ENCODE measurements at places on chromosomes 5 and 9. TPM values are rescaled to one million over a fixed set of nuclear protein-coding genes. Genes with fewer than 3 reads are reported as not detected.

Gene ADAMTS12
- polyA plus RNA-seq: 27.3 TPM

Gene RETREG1
- polyA plus RNA-seq: not detected

Gene MEGF9
- 3.0 TPM for polyA plus RNA-seq

Gene ACOT12
- not detected for polyA plus RNA-seq

- DNase-seq: no peak
Measured at GRCh38 chr9:108579757-108580439, 275.9 kb downstream of the ACTL7B start.

- DNase-seq: peak; percentile 45
Measured at GRCh38 chr9:70255486-70255885, 3.3 kb upstream of the SMC5 start.

DNA sequence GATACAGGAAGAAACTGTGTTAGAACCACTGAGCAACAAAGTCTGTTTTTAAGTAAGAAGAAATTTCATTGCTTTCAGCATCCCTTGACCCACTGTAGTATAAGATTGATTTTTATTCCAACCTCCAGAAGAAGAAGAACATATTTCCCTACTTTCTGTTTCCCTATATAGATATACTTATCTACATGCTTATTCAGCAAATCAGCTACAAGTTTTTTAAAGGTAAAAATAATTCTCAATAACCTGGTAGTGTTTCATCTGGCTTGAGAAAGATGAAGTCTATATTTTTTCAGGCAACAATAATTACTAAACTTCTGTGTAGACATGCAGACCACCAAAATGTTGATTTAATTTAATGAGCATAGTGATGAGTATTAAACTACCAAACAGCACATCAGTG is 201.0 kb downstream of the OSTF1 start:
- no peak for DNase-seq

GRCh38 chr5:76682387-76682786 is 33.5 kb upstream of the F2R start:
- DNase-seq: peak; percentile 37

DNA sequence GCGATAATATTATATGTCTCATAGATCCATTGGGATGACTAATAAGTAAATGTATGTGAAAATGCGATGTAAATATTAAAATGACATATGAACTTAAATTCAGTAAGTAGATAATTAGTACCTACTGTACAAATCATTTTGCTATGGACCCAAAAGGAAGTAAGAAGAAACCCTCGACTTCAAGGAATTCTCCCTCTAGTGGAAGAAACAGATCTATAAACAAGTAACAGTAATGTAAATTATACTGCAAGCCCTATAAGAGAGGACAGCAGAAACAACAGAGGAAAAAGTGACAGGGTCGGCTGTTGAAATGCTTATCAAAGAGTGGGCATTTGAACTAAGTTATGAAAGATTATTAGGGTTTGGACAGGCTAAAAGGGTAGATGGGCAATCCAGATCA is 320.3 kb downstream of the DMAC1 start:
- DNase-seq: peak; percentile 13

GRCh38 chr9:91146391-91147019 is 215.2 kb downstream of the AUH start:
- no peak for DNase-seq

DNA sequence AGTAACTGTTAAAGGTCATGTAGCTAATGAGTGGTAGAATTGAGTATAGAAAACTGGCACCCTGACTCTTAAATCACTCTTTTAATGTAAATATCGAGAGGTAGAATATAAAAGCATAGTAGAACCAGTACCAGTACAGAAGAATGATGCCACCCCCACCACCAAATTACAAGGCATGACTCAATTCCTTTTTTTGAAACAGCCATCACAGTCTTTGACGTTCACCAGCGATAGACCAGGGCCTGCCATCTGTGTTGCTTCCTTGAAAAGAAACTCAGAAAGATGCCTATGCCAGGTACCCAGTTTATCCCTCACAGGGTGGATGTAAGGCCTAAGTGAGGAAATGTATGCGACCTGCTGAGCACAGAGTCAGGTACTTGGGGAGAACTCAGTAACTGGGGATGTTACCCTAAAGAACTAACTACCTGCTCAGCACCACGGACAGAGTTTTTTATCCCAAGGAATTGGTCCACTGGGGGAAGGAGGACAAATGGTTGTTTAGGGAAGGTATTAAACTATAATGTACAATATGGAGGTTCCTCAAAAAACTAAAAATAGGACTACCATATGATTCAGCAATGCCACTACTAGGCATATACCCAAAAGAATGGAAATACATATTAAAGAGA is 116.5 kb downstream of the BRINP1 start:
- no peak for DNase-seq

GRCh38 chr5:58767104-58767503 is 184.2 kb downstream of the RAB3C start:
- no peak for DNase-seq

DNA sequence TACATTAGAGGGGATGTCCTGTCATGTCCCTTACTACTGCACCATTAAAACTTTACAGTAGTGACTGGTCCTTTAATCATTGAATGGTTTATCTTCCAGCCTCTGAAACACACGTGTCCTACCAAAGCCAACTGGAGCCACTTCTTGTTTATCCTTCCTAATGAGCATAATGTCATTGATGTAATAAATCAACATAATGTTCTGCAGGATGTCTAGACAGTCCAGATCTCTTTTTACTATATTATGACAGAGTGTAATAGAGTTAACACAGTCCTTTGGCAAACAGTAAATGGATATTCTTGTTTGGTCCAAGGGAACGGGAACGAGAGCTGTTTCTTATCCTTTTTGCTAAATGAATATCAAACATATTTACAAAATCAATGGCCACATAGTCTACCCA is 88.1 kb upstream of the PTPRD start:
- no peak for DNase-seq

DNA sequence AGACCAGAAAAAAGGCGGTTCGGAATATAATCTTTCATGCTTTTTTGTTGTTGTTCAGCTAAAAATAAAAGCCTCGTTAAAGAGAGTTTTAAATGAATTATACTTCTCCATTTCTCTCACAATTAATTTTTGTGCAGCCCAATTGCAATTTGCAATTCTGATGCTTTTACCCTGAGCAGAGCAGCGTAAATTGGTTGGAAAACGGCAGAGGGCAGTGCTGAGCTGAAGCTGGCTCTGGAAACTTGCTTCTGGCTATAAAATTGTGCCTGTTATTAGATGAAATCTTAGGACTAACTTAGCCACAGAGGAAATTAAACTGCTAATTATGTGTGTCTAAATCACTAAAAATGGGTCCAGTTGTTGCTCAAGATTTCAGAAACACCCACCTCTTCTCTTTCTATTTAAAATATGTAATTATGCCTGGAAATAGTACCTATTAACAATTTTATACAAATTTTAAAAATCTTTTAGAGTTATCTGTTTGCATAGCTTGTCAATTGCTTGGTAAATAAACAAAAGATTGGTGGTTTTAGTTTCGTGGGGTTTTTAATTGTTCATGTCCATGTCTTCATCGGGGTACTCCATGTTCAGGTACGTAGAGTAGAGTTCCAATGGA is 441.8 kb upstream of the TLE4 start:
- peak; percentile 67 for DNase-seq

DNA sequence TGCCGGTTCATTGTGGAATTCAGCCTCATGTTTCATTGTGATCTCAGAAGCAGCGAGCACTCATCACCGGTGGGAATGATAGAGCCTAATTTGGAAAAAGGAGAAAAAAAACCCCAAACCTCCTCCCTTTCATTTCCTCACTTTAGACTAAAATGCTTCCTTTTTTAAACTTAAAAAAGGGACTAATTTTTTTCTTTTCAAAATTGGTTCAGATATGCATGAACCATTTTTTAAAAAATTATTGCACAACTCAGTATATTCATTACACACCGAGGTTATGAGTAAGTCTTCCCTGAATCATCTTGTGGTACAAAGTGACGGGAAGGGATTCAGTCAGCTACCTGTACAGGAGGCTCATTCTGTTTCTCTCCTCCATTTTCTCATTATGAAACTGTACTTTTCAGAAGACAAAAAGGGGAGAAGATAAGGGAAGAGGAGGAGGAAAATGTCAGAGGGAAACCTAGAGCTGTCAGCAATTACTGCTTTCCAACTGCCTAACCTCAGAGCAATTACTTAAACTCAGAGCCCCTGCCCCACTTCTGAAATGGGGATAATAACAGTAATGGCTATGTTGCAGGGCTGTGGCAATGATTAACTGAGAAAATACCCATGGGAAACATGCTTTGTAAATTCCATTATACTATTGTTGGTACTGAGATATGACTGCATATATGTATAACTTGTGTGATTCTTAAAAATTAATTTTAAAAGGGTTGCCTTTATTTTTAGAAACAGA is 24.0 kb downstream of the GALNT10 start:
- DNase-seq: peak; percentile 80

DNA sequence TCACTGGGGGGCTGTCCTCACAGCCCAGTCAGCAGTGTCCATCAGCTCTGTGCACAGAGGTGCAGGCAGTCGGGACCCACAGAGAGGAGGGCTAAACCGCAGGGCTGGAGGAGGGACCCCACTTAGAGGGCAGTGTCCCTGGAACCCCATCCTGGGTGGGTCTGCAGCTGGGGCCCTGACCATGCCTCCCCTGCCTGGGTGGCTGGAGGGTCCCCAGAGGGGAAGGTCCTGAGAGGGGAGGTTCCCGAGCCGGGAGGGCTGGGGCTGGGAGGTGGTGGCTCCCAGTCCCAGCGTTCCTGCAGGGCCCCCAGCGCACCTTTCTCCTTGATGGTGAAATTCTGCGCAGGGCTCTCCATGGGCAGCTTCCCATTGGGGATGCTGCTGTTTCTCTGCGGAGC is 32.7 kb downstream of the EXOC3 start:
- DNase-seq: no peak

Measured in IMR-90 (cell line).